Right renal pelvis (tissue), 4 donors: ENCODE measurements at places on chromosomes 5 and 9.

GRCh38 chr9:104923740-104924139 is 4.2 kb downstream of the ABCA1 start:
- DNase-seq, result no peak

DNA sequence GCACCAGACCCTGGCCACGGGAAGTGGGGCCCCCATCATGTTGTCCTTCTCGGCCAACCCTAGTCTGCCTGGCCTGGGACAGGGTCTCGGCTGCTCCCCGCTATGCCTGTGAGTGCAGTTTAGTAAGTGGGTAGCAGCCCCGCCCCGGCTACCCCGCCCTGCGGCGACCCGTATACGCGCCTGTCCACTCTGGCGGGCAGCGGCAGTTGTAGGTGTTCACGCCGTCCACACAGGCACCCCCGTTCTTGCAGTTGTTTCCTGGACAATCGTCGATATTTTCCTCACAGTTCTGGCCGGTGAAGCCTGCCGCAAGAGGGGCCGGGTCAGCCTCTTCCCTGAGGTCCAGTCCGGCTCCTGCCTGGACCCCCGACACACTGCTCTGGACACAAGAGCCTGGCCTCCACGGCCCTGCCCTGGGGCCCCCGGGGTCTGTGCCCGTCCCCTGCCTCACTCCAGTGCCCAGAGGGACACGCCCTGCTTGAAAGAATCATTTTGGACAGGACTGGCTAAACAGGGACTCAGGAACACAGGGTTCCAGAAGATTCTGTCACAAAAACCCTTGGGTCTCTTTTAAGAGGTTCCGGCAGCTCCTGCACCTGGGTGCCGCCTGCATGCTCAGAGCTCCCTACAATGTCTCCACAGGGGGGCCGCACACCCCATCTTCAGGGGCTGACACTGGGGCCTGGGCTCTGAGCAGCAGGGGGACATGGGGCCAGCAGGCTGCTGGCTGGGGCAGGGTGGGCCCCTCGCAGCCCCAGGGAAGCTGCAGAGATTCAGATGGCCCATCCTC is 26.4 kb downstream of the NOTCH1 start:
- no peak for DNase-seq

DNA sequence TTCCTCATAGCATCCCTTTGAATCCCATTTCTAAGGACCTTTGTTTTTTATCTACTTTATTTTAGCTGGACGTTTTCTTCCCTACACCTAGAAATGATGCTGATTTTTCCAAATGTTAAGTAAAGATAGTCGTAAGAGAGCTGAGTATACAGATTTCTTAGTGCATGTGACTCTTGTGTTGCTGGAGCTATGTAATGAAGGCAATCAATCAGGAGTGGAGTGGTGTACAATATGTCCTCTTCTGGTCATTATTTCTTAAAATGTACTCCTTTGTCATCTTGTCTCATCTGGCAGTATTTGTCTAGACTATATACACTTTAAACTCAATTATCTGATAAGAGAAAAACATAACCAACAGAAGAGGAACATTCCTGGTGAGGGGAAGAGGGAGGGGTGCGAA is 13.5 kb downstream of the GAPT start:
- no peak for DNase-seq

DNA sequence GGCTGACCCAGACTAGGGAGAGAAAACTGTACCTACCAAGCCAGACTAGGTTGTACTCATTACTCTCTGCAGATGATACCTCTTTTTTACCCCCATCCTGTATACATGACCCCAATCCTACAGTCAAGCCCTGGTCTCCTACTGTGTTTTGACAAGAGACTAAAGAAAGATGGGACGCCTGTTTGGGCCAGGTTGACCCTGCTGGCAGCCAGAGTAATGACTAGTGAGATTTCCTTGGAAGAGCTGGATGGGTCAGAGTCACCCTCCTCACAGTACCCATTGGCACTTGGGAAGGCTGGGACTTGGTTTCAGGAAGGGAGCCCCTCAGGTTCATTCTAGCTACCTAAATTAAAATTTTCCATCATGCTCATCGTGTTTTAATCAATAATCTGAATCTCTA is 89.7 kb upstream of the NR4A3 start:
- DNase-seq, result no peak

- no peak for DNase-seq
These were observed 11.7 kb upstream of the CERCAM start for GRCh38 chr9:128408963-128409431.

DNA sequence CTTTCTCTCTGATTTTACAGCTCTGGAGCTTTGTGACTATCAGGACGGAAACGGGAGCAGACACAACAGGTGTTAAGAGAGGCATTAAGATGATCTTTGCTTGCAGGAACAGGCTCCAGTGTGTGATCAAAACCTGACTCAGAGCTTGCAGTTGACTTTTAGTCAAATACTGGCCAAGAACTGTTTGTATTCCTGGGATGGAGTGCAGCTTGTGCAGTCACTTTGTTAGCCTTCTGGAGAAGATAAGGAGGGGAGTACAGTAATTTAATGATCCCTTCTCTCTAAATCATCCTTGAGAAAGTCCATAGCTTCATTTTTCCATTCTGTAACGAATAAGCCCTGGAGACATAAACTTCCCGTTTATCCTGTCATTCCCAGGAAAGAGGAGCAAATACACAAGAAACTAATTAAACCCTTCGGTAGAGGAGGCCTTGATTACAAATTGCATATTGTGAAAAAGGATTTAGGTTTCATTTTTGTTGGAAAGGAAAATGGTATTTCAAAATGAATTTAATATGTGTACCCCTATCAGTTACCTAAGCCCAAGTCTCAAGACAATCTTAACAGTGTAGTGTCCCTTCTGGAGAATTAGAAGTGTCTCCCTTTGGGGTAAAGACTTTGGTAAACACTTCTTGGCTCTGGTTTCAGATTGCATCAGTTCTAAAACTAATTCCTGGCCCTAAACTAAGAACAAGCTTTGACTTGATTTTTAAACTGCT is 3.1 kb upstream of the STOM start:
- DNase-seq, result no peak
